ENCODE measurements at places on chromosomes 16 and 17. TPM values are rescaled to one million over a fixed set of nuclear protein-coding genes. Genes with fewer than 3 reads are reported as not detected.

DNA sequence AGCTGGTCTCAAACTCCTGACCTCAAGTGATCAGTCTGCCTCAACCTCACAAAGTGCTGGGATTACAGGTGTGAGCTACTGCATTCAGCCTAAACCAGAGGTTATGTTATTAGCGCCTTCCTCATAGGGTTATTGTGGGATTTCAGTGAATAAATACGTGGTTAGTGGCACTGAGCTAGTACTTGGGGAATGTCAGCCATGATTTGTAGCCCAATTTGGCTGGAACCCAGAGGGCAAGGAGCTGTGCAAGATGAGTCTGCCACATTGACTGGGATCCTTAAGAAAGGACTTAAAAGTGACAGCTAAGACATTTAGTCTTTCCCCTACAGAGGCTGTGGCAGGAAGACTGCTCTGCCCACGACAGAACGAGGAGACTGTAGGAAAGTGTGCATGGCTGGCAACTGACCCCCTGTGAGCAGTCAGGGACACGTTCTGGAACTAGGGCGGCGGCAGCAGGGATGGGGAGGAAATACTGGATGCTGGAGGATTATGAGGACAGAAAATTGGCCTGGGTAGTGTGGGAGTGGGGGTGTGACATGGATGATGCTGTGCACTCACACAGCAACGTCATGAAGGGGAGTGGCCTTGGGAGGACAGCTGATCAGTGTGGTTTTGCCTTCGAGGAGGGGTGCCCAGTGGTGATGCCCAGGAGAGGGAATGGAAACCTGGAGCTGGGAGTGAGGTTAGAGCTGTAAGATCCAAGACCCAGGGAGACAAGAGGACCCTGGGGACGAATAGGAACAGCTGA lies 14.6 kb downstream of the ATP5PD start:
- DNase-seq = peak; percentile 41

- DNase-seq = no peak
Observed at GRCh38 chr17:58615768-58616659, 75.8 kb downstream of the TEX14 start.

- DNase-seq = no peak
Observed at GRCh38 chr17:34435182-34435928, 72.3 kb upstream of the CCL1 start.

- no peak for DNase-seq
Observed at GRCh38 chr17:67671493-67671892, 46.2 kb upstream of the NOL11 start.

The CDK5R1 gene
- 1.7 TPM for total RNA-seq

GRCh38 chr17:59331929-59332748 lies 684 bp downstream of the YPEL2 start:
- peak; percentile 51 for DNase-seq

- no peak for DNase-seq
Observed at GRCh38 chr16:67857547-67858233, 10.2 kb upstream of the CENPT start.

GRCh38 chr16:56013962-56014552 lies 138.9 kb upstream of the CES5A start:
- peak; percentile 90 for DNase-seq

The HSD17B2 gene
- total RNA-seq = not detected

The HID1 gene
- total RNA-seq = 35.2 TPM

The NPIPB5 gene
- 48.4 TPM for total RNA-seq

The LPO gene
- not detected for total RNA-seq

DNA sequence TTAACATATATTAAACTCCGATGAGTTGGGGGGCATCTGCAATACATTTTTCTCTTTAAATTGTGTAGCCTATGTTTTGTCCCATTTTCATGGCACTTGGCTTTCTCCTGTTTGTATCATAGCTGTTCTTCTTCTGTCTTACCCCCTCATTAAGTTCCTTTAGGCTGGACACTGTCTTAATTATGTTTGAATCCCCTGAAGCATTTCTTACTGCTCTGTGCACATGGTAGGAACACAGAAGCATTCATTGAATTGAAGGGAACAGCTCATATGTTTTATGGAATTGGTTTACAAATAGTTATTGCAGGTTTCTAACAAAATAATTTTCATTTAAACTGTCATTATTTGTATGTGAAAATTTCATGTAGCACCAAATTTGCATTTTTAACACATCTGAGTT lies 176.8 kb downstream of the TANC2 start:
- no peak for DNase-seq

Measured in cardiac muscle cell (in vitro differentiated cells and primary cell).